ENCODE measurements at places on chromosomes 2 and 18.

DNA sequence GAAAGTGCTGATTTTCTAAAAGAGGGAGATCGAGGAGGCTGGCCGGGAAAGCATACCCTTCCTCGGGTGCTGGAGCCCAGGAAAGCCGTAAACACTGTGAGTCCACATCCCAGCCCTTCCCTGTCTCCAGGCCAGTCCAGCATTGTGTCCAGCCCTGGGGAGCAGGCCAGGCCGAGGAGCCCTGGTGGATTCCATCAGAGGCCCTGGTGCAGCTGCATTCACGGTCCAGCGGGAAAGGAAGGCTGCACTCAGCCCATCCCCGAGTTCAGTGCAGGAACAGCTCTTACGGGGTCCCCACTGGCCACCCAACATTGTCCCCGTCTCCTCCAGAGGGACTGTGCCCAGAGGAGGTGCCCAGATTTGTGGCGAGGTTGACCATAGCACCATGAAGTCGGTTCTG lies 218.6 kb downstream of the KLHL29 start:
- DNase-seq: no peak

DNA sequence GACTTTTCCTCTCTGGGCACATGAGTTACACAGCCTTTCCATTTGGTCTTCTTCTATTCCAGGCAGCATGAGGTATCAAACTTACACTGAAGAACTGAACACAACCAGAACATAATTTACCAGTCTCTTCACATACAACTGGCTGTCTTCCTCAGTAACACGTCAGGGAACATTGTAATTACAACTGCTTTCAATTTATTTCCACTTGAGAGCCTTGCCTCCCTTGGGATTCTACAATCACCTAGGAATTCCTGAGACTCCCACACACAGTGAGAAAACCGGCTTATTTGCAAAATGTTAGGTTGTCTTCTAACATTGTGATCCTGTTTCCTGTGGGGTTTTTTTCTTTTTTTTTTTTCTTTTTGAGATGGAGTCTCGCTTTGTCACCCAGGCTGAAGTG lies 149.9 kb downstream of the TMX3 start:
- no peak for DNase-seq

DNA sequence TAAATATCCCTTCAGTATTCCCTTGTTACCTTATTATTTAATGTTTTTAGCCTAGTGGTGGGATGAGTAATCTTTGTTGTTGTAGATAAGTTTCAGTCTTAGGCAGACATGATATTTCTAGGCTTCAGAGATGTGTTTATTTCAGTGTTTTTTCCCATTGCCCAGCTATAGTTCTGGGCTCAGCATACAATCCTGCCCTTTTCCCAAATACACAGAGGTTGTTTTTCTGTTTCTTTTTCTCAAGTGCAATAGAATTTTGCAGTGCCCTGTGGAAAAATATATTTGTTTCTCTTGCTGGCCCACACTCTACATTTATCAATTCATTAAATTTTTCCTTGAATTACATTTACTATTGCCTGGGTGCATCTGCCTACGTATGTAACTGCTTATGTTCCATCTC lies 321.8 kb downstream of the KCNJ3 start:
- no peak for DNase-seq

DNA sequence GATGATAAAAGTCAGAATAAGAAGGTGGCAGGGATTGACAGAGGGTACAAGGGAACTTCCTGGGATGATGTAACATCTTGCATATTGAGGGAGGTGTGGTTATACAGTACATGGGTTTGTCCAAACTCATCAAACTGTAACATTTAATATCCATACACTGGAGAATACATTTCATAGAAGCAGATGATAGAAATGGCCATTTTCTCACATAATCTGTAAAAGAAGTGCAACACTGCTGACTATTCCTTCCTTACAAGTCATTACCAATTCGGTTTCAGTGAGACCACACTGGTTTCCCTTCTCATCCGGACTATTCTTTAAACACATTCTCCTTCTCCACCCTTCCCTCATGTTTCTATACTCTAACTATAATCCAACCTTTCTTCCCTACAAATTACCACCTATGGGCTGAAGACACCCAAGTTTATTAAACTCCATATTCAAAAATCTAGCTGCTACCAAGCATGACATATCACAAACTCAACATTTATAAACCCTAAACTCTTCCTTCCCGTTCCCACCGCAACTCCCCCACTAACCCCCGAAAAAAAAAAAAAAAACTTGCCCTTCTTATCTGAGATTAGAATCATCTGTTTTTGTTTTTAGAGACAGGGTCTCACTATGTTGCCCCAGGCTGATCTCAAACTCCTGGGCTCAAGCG lies 1.6 kb downstream of the COX7A2L start:
- no peak for DNase-seq

GRCh38 chr18:35010993-35011392 lies 30.2 kb upstream of the MAPRE2 start:
- DNase-seq: no peak

DNA sequence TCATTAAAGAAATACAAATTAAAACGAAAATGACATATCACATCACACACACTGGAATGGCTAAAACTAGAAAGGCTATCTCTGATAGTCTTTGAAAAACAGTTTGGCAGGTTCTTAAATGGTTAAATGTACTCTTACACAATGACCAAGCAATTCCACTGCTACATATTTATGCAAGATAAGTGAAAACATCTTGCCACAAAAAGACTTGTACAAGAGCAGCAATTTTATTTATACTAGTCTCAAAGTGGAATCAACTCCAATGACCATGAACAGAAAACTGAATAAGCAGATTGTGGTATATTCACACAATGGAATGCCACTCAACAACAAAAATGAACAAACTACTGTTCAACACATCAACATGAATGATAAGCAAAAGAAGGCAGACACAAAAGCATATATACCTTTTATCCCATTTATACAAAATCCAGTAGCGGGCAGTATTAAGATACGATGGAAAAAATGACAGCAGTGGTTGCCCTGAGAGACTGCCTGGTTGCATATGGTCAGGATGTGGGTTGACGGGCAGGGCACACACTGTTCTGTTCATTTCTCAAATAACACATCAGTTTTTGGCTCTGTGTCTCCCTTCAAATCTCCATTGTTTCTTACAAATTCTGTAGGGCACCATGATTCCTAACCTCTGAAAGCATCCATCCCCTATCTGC lies 25.4 kb downstream of the SP100 start:
- DNase-seq: no peak

DNA sequence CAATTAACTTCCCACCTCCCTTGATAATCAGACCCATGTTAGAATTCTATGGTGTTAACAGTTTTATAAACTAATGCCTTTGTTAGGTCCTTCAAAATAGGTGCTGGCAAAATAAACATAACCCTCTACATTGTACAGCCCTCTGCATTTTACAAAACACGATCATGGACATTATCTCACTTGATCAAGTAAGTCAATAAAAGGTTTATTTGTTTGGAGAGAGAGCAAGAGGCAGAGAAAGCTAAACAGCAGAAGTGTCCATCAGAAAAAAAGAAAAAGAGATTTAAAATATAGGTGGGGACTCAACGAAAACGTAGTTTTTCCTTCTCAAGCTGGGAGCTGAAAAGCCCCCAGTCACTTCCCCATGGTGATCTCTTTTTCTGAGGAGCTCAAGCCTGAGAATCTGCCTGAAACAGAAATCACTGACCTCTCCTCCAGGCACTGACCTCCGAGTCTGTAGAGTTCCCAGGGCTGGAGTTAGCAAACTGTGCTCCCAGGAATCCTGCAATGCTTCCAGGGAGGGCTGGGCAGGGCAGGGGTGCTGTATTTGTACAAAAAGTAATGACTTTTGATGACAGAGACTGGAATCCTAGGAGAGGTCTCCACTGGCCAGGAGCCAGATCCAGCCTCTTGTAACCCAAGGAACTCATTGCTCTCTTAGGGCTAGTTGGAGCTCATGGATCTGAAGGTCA lies 137.8 kb upstream of the KLHL29 start:
- DNase-seq: no peak

DNA sequence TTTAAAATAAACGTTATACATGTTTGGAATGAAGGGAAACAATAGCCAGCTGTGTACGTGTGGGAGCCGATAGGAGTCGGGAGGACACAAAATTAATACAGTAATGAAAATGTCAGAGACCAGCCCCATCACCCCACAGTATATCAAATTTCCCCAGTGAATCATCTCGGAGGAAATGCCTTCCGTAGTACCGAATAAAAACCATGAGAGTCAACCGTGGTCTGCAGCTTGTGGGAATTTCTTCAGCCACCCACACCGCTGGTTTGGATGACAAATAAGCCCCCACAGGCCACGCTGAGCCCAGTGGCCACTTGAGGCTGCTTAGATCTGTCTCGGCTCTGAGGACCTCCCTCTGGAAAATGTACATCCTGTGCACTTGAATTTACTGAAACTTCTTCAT lies 133.7 kb downstream of the COL6A3 start:
- DNase-seq: no peak

GRCh38 chr2:73063472-73063871 lies 8.0 kb downstream of the SFXN5 start:
- DNase-seq: no peak

- DNase-seq: no peak
Observed at GRCh38 chr18:39753178-39753577, 2187.6 kb upstream of the CELF4 start.

DNA sequence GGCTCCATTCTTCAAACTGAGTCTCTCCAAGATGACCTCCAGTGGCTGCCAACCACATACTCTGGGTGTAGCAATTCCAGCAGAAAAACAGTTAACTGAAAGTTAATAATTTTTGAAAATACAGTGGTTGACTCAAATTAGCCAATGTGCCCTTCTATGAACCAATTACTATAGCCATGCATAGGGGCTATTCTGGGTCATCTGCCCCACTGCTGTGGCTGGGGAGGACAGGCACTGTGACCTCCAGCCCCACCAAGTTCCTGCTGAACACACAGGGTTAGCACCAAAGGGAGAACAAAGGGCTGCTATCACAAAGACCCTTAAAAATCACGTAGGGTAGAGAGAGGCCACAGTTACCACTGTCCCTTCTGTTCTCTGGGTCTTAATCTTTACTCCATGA lies 123.0 kb downstream of the IRS1 start:
- no peak for DNase-seq

- peak; percentile 85 for DNase-seq
Observed at GRCh38 chr2:235493775-235494715, at the start of gene AGAP1. AGAP1 (plus strand) TSS chr2:235494043.

DNA sequence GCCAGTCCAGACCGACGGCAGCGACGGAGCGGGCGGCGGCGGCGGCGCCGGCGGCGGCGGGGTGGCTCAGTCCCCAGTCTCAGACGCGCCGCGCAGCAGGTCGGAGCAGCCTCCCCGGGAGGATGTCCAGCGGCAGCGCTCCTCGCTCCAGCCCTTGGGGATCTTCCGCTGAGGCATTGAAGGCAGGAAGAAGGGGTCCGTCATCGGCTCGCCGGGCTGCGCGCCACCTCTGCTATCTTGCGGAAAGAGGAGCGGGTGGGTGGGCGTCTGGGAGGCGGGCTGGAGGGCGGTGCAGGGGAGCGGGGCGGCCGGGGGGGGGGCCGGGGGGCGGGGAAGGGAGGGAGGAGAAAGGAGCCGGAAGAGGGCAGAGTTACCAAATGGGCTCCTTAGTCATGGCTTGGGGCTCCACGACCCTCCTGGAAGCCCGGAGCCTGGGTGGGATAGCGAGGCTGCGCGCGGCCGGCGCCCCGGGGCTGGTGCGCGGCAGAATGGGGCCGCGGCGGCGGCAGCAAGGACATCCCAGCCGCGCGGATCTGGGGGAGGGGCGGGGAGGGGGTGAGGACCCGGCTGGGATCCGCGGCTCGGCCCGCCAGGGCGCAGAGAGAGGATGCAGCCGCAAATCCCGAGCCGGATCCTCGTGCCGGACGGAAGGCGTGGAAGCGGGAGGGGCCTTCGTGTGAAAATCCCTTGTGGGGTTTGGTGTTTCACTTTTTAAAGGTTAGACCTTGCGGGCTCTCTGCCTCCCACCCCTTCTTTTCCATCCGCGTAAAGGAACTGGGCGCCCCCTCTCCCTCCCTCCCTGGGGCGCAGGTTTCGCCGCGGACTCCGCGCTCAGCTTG lies at the start of gene NETO1:
Gene NETO1 (minus strand): TSS at position 242 of the 839 bp plus-strand sequence. CDS start 696 bp downstream, outside the sequence.
- DNase-seq: no peak

DNA sequence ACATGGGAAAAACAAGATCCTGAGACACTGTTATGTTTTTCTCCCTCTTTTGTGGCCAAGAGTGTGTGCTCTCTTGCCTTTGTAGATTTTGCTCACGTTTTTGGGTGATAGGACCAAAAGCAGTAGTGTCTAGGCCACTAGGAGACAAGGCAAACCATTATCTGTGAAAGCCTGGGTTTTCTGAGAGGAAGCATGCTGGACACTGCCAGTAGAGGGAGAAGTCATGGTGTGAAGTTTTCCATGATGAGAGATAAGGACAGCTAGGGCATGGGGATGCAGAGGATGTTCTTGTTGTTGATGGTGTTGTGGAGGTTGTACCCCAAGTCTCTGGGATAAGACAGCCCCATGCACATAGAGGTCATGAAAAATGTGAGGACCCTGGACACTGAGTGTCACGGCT lies 285.3 kb downstream of the SOX11 start:
- DNase-seq: no peak

GRCh38 chr2:156191527-156191926 lies 141.0 kb downstream of the NR4A2 start:
- no peak for DNase-seq

GRCh38 chr18:73283788-73284187 lies 416.0 kb upstream of the NETO1 start:
- no peak for DNase-seq

DNA sequence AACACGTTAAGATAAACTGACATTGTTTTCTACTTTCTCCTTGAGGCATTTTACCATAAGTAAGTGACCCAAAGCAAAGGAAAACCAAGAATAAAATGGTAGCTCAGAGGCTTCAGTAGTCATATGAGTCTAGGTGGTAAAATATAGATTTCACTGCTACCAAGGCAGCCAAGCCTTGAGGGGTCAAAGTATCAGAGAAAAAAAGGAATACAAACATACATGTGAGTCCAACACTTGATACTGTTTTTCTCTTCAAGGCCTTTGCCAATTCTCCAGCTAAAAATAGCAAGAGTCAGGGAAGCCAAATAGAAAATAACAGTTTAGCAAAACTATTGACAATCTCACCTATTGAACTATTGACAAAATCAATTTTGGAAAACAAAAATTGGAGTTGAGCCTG lies 925.9 kb downstream of the BCL11A start:
- no peak for DNase-seq

- DNase-seq: peak; percentile 56
Observed at GRCh38 chr2:119218478-119219064, 5.1 kb upstream of the STEAP3 start.

DNA sequence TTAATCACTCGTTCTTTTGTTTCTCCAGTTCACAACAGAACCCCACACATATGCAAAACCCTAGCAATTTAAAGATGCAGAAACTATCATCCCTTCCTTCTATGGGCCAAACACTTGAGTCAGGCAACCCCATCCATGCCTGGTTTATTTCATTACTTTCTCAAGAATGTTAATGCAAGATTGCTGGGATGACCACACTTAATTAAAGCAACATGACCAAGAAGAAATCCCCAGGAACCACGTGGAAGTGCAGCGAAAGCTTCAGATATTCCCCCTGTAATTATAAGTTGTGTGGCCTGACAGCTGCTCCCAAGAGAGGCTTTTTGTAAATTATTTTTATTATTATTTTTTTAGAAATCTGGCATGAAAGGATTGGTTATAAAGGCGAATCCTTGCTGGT lies 246.2 kb upstream of the ID2 start:
- no peak for DNase-seq

- no peak for DNase-seq
Observed at GRCh38 chr2:201790989-201791388, 10.3 kb upstream of the ALS2 start.

GRCh38 chr2:173350383-173350782 lies 4.3 kb upstream of the CDCA7 start:
- no peak for DNase-seq

- no peak for DNase-seq
Observed at GRCh38 chr2:30445266-30445821, 1.7 kb upstream of the LCLAT1 start.

- no peak for DNase-seq
Observed at GRCh38 chr2:69965756-69966445, 4.5 kb upstream of the ASPRV1 start.
